T-helper 2 cell treated with Interferon-gamma antibody and Interleukin-4, amounts not matched to agents 5 μg/mL and 100 μg/mL, for 36 hours (primary cell): ENCODE measurements at places on chromosomes 1 and 21.

DNA sequence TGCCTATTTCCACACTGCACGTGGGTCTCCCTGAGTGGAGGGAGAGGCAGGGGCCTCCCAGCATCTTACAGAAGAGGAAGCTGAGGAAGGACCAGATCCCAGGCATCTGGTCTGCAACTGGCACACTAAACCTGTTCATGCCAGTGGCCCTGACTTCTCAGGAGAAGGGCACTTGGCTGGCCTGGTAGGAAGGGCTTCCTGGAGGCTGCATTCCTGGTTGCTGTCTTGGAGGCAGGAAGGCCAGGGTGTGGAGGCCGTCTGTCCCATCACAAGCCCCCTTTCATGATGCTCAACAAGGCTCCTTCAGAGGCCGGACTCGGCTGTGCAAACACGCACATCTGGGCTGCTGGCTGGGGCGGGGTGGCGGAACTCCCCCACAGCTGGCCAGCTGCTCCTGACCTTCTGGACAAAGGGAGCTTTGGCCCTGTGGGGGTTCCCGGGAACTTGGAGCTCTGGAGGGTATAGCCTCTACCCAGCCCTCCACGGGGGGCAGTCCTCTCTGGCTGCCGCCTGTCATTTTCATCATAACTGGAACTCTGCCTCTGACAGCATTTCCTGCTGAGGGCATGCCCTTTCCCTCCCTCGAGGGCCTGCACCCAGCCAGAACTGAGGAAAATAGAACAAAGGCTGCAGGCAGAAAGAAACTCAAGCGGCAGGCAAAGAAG is 39.2 kb upstream of the POU3F1 start:
- no peak for DNase-seq
- no peaks in the 10 kb centered on the region for H3K4me1 ChIP-seq
- H3K36me3 ChIP-seq, result no peaks in the 10 kb centered on the region
- no peak overlapping the region for H3K4me3 ChIP-seq
- peaks cover 6% of the 10 kb centered on the region for H3K27me3 ChIP-seq

- H3K27ac ChIP-seq, result no peak overlapping the region
- H3K27me3 ChIP-seq, result no peaks in the 10 kb centered on the region
- no peaks in the 10 kb centered on the region for H3K36me3 ChIP-seq
- H3K4me3 ChIP-seq, result no peak overlapping the region
Observed at GRCh38 chr1:161982917-161983316, 40.8 kb downstream of the OLFML2B start.

GRCh38 chr1:210695026-210695425 is 366.3 kb downstream of the HHAT start:
- H3K36me3 ChIP-seq, result no peaks in the 10 kb centered on the region
- no peak for DNase-seq
- H3K4me3 ChIP-seq, result no peak overlapping the region
- H3K27me3 ChIP-seq, result peaks cover 30% of the 10 kb centered on the region

GRCh38 chr1:241351841-241352240 is 5.2 kb downstream of the RGS7 start:
- DNase-seq, result no peak
- no peak overlapping the region for H3K4me3 ChIP-seq
- H3K4me1 ChIP-seq, result no peaks in the 10 kb centered on the region

- H3K27me3 ChIP-seq, result no peaks in the 10 kb centered on the region
- no peak overlapping the region for H3K4me3 ChIP-seq
- no peaks in the 10 kb centered on the region for H3K4me1 ChIP-seq
- no peak overlapping the region for H3K27ac ChIP-seq
- DNase-seq, result no peak
Observed at GRCh38 chr1:11175461-11175860, 13.7 kb upstream of the ANGPTL7 start.

GRCh38 chr1:170967042-170967910 is 31.9 kb downstream of the MROH9 start:
- no peak overlapping the region for H3K27ac ChIP-seq
- no peak overlapping the region for H3K4me3 ChIP-seq
- no peaks in the 10 kb centered on the region for H3K4me1 ChIP-seq
- H3K27me3 ChIP-seq, result peaks cover 2% of the 10 kb centered on the region

GRCh38 chr1:182126272-182126800 is 64.8 kb upstream of the ZNF648 start:
- H3K4me3 ChIP-seq, result no peak overlapping the region
- H3K27me3 ChIP-seq, result peaks cover 18% of the 10 kb centered on the region
- no peaks in the 10 kb centered on the region for H3K36me3 ChIP-seq
- H3K27ac ChIP-seq, result no peak overlapping the region
- H3K4me1 ChIP-seq, result no peaks in the 10 kb centered on the region

DNA sequence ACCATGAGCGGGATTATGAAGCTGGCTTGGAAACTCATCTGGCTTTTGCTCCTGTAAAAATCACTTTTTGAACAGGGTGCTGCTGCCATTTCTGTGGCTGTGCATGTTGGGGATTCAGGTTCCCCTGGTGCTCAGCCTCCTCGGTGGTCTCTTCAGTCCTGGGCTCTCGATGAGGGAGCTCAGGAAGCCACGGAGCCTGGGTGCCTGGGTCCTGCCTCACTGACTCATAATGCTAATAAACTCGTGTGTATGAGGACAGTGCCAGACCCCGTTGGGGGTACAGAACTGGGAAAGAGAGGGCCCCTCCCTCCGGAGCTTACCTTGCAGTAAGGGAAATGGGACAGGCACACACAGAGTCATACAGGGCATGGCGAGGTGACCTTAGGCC is 5.8 kb downstream of the COQ8A start:
- no peaks in the 10 kb centered on the region for H3K27me3 ChIP-seq
- no peak for DNase-seq
- no peaks in the 10 kb centered on the region for H3K36me3 ChIP-seq
- H3K27ac ChIP-seq, result no peak overlapping the region
